Tongue (tissue), 3 donors: ENCODE measurements at places on chromosomes 5 and 9. TPM values are rescaled to one million over a fixed set of nuclear protein-coding genes. Genes with fewer than 3 reads are reported as not detected.

The CCDC171 gene
- total RNA-seq = 8.7 TPM

The GLIPR2 gene
- 49.3 TPM for total RNA-seq

The PLK2 gene
- total RNA-seq = 204 TPM

The PTGES gene
- total RNA-seq = 7.5 TPM

The MGAT4B gene
- 48.4 TPM for total RNA-seq

The PRR16 gene
- total RNA-seq = 5.2 TPM

The RBM22 gene
- 37.2 TPM for total RNA-seq

The LHFPL2 gene
- 107 TPM for total RNA-seq

DNA sequence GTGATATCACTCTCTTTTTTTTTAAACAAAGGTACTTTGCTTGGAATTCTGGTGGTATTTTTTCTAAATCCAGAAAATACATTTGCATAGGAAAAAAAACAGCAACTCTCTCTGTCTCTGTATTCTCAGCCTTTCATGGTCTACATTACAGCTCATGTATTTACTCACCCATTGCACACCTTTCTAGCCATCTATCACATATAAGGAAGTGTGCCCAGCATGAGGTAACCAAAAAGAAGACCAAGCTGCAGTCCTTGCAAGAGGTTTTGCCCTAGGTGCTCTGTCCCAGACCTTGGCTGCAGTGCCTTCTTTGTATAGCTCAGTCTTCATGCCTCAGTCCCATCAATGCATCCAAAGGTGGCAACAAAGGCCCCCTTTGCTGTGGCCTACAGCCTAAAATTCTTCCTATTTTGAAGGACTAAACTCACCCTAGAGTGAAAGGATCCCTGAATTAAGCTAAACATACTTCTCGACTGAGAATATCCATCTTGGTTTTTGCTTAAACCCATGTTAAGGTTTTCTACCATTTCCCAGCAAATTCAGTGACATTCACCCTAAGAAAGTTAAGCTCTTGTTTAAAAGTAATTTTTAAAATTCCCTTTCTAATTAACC lies 446.4 kb downstream of the KIF4B start:
- DNase-seq = no peak

GRCh38 chr5:177479774-177480173 lies 6.3 kb upstream of the DBN1 start:
- no peak for DNase-seq

- no peak for DNase-seq
Observed at GRCh38 chr5:80284720-80285119, 28.9 kb upstream of the SERINC5 start.

- DNase-seq = no peak
Observed at GRCh38 chr5:134736173-134736812, 2.1 kb upstream of the CAMLG start.

DNA sequence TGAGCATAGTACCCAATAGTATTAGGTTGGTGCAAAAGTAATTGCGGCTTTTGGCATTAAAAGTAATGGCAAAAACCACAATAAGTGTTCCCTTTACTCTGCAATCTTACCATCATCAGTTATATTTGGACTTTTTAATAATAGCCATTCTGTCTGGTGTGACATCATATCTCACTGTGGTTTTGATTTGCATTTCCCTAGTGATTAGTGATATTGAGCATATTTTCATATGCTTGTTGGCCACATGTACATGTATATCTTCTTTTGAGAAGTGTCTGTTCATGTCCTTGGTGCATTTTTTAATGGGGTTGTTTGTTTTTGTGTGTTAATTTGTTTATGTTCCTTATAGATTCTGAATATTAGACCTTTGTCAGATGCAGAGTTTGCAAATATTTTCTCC lies 289.9 kb downstream of the FAM170A start:
- no peak for DNase-seq

DNA sequence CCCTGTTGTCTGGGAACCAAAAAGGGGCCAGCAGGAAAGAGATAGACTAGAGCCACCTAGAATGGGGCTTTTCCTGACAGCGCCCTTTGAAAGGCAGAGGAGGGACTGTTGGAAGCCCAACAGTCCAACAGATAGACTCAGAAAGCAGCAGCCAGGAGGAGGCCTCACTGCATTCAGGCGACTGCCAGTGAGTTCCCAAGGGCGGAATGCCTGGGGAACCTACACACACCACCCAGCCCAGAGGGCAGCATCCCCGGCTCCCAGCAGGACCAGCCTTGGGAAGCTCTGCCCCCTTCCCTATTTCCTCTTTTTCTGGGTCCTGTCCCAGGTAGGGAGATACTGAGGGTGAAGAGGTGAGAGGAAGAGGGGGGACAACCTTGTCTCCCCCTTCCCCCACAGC lies 192.4 kb upstream of the KLF4 start:
- no peak for DNase-seq

GRCh38 chr9:114684036-114684435 lies 2.0 kb upstream of the TEX48 start:
- DNase-seq = no peak

DNA sequence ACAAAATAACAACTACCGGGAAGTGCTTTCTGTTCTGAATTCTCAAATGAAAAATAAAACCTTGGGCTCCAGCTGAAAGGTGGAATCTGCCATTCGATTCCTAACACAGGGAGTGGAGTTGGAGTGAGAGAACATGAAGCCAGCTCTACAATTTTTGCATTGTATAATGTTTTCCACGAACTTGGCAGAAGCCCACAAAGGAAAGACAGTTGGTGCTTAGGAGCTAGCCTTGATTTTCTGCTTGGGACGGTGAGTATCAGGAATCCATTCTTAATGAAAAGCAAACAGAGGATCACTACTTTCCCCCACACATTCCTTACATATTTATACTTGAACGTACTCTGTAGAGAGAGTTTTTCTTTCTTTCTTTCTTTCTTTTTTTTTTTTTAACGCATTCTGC lies 74.2 kb upstream of the FBXL7 start:
- peak; percentile 75 for DNase-seq

GRCh38 chr5:2240118-2240904 lies 357.6 kb upstream of the IRX4 start:
- no peak for DNase-seq

- DNase-seq = no peak
Observed at GRCh38 chr9:95791695-95792094, 83.8 kb upstream of the ERCC6L2 start.

DNA sequence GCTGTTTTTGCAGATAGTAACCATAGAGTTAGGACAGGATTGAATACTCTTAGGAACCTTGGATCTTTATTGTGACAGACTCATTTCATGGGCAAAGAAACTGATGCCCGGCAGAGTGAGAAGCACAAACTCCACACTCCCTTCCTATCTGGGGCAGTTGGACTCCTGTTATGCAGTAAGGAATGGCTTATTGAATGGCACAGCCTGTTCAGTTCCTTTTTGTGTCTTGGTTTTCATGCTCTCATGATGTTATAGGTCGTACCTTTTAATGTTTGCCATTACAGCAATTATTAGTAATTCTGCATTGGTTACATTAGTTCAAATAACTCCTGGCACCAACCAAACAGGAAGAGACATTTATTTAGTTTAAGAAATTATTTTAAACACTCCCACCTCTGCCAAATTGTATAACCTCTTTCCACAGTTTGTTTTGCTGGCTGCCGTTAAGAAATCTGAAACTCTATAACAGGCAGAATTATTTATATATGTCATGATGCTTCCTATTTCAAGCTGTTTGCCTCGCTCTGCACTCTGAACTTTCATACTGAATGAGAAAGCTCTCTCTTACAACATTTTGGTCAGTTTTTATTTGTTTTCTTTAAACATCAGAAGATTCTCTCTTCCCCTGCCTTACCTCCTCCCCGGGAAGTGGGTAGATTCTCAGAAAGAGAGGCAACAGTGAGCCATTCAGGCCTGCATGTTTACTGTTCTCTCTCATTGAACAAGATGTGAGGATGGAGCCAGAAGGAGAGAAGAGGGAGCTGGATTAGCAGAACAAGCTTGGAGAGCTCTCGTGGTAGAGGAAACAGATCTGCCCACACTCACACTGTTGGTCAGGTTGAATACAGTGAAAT lies 144.4 kb downstream of the ARHGEF28 start:
- DNase-seq = peak; percentile 24

DNA sequence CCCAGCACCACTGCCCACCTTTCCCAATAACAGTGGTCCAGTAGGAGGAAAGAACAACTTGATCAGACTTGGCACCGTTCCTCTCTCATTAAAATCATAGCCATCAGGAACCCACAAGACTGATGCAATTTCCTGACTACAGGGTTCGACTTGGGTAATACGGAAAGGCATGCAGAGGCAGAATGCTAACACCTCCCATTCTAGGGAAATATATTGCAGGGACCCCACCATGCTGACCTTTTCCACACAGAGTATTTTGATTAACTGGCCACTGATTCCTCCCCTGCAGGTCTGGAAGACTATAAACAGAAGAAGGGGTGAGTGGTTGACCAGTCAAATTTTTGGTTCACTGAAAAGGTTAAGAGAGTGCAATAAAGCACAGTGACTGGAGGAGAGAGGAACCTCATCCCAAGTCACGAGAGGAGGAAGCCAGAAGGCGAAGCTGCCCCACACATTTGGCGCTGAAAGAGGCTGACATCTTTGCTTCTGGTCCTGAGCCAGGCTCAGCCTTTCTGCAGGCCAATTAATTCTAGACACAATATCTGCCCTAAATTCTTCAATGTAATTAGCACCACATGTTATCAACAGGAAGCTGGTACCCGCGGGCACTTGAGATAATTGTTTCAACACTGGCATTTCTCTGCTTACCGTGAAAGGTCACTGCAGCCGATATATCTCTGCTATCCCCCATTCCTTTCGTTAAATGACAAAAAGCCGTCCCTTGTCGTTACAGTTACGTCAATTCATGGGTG lies 64.7 kb upstream of the SPOCK1 start:
- DNase-seq = no peak
